ENCODE measurements at places on chromosomes 7 and 10.

- DNase-seq = no peak
Observed at GRCh38 chr7:30281263-30281662, 3.1 kb upstream of the ZNRF2 start.

DNA sequence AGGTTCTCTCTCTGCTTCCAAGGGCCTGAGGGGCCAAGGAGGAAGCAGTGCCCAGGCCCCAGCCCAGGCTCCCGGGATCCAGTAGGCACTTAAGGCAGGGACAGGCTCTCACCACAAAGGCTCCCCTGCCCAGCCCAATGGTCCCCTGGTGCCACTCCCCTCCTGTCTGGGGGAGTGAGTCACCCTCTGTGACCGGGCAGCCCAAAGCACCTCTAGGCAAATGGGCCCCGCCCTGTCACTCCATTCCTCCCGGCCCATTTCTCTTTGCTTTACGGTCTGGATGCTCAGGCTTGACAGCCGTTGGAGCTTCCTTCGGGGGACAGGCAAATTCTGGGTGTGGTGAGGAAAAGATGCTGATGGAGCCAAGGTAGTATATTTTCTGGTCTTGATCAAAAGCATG, at the start of gene CALHM3:
Gene CALHM3 (minus strand): TSS at position 106 of the 400 bp plus-strand sequence. CDS start 208 bp downstream, outside the sequence.
- DNase-seq = no peak

DNA sequence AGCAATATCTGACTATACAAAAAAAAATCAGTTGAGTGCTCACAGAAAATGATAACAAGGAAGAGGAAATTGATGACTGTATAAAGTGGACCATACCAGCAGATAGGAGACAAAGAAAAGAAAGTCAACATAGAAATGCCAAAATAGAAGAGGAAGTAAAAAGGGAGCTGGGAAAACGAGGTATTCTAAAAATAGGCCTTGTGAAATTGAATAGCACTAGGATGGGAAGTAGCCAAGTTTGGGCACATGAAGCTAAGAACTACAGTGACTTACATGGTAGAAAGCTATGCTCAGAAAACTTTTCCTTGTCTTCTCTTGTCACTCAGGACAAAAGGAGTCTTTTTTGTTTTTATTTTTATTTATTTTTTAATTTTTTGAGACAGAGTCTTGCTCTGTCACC, 76.2 kb upstream of the APBB1IP start:
- DNase-seq = no peak

GRCh38 chr7:134480730-134481129, 21.8 kb upstream of the AKR1B1 start:
- DNase-seq = peak; percentile 45

DNA sequence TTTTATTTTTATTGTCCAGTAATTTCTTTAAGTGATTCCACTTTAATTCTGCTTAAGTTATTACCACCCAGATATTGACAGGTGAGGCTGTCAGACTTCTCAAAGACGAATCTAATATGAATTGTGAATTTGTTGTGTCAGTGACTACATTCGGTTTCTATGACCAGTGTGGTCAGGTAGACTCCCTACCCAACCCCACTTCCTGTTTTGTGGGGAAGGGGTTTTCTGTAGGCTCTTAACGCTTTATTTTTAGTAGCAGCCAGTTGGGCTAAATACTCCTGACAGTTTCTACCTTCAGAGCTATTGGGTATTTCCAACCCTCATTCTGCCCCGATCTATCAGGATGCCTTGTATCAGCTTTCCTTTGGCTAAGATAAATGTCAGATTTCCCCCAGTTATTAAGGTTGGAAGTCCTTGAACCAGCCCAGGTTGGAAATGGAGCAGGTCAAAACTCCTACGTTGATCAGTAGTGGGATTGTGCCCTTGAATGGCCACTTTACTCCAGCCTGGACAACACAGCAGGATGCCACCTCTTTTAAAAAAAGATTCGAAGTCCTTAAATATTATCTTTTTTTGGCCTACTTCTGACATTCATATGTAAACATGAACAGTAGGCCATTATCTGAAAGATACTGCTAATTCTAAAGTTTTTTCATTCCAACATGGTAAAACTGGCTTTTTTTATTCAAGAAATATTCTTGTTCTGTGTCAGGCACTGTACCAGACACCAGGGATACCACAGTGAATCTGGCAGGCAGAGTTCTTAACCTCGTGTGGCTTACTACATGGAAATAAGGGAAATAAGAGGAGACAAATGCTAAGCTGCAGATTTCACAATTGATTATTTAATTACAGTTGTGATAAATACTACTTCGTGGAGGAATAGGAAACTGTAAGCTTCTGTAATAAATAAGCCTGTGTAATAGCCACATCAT, 133.3 kb upstream of the SAMD8 start:
- DNase-seq = no peak

DNA sequence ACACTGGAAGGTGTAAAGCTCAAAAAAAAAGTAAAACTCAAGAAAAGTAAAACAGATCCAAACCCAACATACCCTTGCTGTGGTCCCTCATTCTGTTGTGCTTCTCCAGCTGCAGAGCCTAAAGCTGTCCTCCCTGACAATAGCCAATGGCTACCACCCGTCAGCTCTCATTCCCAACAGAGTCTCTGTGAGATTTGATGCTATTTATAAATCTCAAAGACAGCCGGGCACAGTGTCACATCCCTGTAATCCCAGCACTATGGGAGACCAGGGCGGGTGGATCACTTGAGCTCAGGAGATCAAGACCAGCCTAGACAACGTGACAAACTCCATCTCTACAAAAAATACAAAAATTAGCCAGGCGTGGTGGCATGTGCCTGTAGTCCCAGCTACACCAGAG, 116.0 kb downstream of the KMT2E start:
- DNase-seq = no peak

- no peak for DNase-seq
Observed at GRCh38 chr10:74012480-74012879, 14.6 kb downstream of the VCL start.

- peak; percentile 78 for DNase-seq
Observed at GRCh38 chr7:69597278-69598076, 798 bp upstream of the AUTS2 start.

- no peak for DNase-seq
Observed at GRCh38 chr10:11304906-11305585, 287.4 kb downstream of the CELF2 start.

- DNase-seq = no peak
Observed at GRCh38 chr10:101934686-101935305, 91.2 kb upstream of the KCNIP2 start.

GRCh38 chr10:130817046-130817624, 494.4 kb downstream of the TCERG1L start:
- no peak for DNase-seq

DNA sequence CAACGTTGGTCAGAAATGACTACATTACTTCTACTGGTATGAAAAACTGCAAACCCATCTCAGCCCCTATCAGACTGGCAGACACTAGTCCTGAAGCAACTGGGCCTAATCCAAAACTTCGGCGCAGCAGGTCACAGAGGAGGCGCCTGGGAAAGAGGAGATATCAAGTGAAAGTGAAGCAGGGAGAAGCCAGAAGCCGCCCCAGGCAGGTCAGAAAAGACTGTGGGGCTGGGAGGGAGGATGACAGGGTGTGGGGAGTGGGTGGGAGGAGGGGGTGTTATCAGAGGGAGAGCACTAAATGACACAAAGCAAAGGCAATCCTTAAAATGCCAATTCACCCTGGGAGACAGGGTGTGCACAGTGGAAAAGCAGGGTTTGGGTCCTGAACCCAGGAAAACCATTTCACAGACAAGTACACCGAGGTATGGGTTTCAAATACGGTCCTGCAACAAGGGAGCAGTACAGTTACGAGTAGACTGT, 731 bp downstream of the CHCHD3 start:
- DNase-seq = peak; percentile 47

DNA sequence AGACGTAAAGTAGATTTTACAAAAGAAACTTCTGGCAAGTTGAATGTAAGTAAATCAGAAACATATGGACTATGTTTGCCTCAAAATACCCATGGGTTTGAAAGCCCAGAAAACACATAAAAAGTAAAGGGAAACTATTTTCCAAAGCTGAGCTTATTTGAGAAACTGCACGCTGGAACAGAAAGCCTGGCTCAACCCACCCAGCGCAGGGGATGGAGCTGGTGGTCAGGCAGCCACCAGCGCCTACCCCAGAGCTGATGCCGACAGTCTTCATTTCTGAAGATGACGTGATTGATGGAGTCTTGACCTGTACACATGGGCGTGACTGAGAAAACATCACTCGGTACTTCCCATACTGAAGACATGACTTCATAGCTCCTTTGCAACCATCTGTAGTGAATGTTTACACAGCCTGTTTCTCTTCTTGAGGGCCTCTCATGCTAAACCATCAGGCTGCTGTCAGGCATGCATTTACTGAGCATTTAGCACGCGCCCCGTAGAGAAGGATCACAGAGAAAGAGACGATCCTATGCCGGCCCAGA, 232.6 kb upstream of the AUTS2 start:
- DNase-seq = no peak

GRCh38 chr10:929960-930624, 1.4 kb downstream of the LARP4B start:
- no peak for DNase-seq

DNA sequence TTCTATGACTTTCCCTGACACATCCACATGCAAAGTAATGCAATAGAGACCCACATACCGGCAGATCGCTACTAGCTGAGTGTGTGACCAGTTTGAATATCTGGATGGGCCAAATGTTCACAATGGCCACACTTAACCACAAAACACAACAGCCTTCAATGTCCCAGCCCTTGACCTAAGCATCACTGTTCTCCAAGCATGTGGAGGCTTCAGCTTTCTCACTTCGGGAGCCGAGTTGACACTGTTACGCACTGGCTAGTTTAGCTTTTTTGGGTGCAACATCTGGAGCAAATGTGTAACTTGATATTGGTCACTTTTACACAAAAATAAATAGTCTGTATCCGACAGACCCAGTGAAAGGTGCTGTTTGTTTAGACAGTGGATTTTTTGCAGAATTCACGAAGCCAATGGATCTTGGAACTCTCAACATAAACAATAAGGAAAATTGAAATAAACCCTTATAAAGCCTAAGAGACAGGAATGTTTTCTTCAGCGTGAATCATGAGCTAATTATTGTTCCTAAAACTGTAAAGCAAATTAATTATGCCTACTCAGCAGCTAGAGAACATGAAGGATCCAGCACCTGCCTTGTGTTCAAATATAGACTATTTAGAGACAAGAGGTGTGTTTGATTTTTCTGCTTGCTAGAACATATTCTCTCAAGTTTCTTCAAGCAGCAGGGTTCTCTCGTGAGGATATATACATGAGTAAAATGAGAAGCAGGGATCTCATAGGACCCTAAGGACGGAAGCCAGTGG, 117.6 kb upstream of the JCAD start:
- DNase-seq = no peak

GRCh38 chr7:67653856-67654454, 657.3 kb downstream of the TYW1 start:
- DNase-seq = no peak

DNA sequence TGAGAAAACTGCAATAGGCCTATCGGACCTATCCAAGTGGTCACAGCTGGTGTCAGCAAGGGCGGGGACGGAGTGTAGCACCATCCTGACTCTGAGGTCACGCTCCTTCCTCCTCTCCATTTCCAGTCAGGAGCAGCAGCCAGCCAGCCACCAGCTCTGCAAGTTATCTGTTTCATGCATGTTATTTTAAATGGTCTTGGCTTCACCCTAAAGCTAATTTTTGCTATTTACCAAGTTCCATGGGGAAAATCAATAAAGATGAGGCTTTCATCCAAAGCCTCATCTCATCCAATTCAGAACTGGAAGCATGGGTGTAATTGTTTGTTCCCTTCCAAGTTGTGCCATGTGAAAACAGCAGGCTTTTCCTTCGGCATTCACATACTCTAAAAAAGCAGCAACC, 49.3 kb downstream of the ICA1 start:
- DNase-seq = no peak

- DNase-seq = no peak
Observed at GRCh38 chr7:26349005-26349915, 57.6 kb downstream of the SNX10 start.

DNA sequence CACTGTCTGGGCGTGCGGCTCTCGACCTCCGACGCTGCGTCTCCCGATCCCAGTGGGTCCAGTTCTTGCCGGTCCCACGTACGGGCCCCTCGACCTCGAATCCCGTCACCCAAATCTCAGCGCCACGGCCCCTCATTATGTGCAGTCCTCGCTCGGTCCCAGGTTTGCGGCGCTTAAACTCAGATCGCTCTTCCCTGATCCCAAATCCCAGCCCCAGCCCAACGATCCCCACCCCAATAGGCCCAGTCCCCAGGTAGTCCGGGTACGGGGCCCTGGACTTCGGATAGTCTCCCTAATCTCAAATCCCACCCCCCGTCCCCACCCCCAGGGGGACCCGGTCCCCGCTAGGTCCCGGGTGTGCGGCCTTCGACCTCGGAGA, 666 bp downstream of the HNRNPF start:
- no peak for DNase-seq

DNA sequence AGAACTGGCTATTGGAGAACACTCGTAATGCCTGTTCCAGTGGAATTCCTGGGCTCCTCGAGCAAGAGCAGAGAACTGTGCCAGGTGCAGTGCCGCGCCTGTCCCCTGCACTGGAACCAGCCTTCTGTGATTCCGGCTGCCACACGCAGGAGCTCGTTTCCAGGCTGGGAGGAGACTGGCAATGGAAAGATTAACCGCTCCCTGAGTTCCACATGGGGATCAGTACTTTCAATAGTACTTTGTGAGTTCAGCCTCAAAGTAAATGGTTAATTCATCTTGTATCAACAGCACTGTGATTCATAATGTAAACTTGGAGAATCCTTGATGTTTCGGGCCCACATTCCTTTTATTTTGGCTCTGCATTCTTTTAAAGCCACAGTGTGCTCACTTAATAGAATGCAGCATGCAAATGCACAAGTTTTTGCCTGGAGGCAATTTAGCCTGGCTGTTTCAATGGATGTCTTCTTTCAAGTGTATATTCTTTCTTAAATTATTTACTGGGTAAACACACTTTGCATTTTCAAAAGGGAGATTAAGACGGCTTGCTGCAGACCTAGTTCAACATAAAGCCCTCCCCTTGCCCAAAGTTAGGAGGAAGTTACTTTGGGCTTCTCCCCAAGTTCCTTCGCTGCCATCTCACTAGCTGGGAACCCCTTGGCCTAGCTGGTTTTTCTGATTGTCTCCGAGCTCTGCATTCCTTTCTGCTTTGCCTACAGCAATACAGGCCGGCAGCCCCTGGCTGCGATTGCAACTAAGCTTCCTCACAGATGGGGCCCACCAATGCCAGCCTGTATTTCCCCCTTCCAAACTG, 138.1 kb upstream of the TCF7L2 start:
- DNase-seq = peak; percentile 99

Measured in HAP-1 (cell line).